ENCODE measurements at places on chromosomes 6 and 20.

GRCh38 chr20:35620818-35621559 lies 5.4 kb downstream of the SPAG4 start:
- DNase-seq: no peak

- no peak for DNase-seq
Observed at GRCh38 chr20:16273812-16274555, 299.3 kb downstream of the KIF16B start.

DNA sequence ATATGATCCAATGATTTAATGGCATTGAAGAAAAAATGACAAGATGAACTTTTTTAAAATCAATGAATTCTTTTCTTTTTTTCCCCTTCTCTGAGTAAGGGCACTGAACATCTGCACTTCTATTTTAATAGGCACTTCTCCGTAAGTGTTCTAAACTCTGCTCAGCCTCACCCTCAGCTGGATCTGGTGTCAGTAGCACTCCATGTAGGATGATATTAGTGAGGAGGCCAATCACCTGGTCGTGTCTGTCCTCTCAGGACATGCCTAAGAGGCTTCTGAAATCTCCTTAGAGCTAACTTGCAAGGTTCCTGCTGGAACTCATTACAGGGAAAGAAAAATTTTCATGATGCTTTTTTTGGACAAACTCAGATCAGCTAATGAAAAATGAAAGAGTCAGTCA lies 148.6 kb upstream of the MLIP start:
- no peak for DNase-seq

- peak; percentile 66 for DNase-seq
Observed at GRCh38 chr20:63686492-63687321, 9.7 kb upstream of the TNFRSF6B start.

DNA sequence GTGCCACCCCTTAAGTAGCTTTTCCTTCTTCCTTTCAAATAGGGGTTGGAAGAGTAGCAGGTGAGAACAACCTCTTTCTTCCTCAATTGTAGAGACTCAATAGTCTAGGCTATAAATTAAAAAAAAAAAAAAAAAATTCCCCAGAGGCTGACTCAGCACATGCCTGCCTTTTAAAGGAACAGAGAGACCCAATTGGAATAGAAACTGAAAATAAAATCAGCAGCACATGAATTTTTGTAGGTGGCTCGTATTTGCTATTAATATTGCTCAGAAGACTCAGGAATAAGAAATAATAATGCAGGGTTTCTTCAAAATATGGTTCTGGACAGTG lies 19.3 kb downstream of the TOP1 start:
- no peak for DNase-seq

GRCh38 chr6:71406865-71407860 lies 118.6 kb downstream of the OGFRL1 start:
- no peak for DNase-seq

DNA sequence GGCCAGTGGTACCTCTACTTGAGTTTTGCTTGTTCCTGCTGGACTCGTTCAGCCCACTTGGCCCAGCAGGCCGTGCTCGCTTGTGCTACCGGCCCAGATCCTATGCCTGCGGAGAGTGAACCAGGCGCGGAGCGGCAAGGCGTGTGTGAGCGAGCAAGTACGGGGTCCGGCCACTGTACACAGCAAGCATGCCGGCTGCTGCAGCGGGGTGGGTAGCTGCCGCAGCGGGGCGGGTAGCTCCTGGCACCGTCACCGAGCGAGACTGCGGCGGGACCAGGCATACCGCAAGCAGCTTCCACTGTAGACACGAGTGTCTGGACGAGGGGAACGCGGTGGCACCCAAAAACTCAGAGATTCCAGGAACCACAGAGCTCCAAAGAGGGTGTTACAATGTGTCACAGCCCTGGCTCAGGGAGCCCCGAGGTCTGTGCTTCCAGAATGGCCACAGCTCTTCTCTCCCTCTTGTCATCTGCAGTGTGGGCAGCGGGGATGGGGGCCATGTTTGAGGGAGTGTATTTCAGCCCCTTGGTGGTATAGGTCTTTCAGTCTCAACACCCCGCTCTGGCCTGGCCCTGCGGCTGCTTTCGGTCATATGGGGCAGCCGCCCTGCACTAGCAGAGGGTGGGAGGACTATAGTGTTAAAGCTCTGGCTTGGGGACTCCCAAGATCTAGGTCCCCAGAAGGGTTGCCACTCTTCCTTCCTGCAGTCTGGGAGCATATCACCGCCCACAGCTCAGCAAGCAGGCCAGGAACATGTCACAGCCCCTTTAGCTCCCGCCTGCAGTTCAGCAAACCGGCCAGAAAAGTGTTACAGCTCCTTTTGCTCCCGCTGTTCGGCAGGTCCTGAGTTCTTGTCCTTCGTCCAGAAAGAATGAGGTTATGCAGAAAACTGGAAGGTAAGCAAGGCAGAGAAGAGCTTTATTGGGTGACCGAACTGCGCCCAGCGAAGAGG lies 6.1 kb upstream of the RWDD1 start:
- peak; percentile 29 for DNase-seq

DNA sequence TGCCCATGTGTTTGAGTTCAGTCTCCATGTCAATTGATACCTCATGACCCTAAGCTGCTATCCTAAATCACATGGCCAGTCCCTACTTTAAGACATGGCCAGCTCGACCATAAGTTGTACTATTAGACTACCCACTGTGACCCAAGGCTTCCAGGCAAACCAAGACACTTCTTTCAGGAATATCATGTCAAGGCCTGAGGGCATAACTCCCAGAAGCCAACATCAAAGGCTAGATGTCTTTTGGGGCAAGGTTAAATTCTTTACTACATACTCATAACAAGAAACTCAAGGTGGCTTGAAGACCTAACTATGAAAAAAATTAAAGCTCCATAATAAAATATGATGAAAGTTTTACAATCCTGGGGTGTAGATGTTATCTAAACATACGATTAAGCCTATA lies 228.3 kb upstream of the PRND start:
- DNase-seq: no peak

DNA sequence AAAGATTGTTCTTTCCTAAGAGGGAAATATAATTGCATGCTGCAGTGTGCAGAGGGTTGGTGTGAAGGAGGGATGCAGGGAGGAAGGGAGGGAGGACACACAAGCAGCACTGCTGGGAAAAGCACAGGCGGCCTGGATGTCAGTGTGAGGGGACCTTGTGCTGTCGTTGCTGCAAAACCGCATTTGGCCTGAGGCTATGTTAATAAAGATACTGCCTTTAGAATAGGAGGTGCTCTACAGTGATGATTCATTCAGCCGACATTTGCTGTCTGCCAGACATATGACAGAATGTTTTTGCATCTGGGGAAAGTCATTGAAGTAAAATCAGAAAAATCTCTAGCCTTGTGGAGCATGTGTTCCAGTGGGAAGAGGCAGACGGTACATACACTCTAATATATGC lies 50.5 kb upstream of the TRIM26 start:
- no peak for DNase-seq

DNA sequence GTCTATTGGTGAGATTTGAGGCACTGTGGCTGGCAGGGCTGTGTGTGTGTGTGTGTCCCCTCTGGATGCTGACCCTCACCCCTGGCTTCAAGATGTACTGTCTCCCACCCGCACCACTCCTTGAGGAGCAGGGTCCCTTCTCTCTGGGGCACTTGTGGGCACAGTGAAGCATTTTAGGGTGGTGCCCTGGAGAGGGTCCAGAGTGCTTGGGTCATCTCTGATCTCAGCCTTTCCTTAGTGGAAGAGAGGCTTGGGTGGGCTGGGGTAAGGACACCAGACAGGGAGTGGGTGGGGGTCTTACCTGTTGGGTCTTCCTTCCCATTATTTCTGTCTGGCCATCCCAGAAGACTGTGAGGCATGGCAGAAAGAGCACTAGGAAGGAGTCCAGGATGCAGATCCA lies 66.1 kb downstream of the EFCAB8 start:
- no peak for DNase-seq

DNA sequence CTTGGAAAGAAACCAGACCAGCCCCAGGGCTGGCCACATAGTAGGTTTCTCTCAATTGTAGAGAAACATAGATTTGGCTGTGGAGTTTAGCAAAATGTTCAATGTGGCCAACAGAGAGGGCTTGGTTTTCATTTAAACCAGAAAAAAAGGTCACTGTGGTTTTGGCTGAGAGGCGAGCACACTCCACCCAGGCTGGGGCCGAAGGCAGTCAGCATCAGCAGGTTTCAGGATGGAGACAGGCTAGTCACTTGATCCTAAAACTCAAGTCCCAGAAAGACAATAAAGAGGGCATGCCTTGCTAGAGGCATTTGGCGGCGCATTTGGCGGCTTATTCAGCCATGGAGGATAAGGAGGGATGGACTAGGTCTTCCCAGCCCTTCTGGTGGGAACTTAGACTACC lies 73.1 kb downstream of the PRND start:
- no peak for DNase-seq

GRCh38 chr6:89487864-89488263 lies 54.9 kb downstream of the ANKRD6 start:
- no peak for DNase-seq

DNA sequence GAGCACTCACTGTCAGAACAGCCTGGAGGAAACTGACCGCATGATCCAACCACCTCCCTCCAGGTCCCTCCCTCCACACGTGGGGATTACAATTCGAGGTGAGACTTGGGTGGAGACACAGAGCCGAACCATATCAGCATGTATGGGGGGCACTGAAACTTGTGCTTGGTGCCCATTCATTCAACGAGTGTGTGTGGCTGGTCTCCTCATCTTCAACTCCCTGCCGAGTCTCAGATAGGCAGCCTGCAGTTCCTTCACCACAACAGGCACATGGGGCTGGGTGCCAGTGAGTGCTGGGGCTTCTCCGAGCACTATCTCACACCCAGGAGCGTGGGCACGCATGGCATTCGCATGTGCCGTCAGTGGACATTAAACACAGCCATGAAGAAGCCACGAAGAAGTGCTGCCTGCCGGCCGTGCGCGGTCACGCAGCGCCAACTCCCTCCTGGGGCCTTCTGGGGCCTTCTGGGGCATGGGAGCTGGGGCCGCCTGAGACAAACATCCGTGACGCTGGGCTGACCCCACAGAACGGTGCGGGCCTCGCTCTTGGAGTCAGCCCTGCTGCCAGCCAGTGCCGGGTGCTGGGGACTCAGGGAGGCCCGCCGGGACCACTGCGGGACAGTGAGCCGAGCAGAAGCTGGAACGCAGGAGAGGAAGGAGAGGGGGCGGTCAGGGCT lies 714 bp upstream of the RTEL1 start:
- DNase-seq: no peak

- no peak for DNase-seq
Observed at GRCh38 chr6:117265410-117266256, at the start of gene VGLL2. Gene VGLL2 (plus strand): TSS chr6:117265558. CDS start chr6:117265764, 206 bp downstream.

- no peak for DNase-seq
Observed at GRCh38 chr20:17595856-17596255, 26.0 kb downstream of the DSTN start.

- no peak for DNase-seq
Observed at GRCh38 chr20:5734602-5735001, 15.6 kb upstream of the SHLD1 start.

GRCh38 chr6:137623293-137623692 lies 129.1 kb upstream of the OLIG3 start:
- no peak for DNase-seq

GRCh38 chr6:273551-274058 lies 18.7 kb upstream of the DUSP22 start:
- DNase-seq: no peak

- DNase-seq: peak; percentile 29
Observed at GRCh38 chr6:166512567-166512966, 73.9 kb downstream of the RAMACL start.

- DNase-seq: no peak
Observed at GRCh38 chr20:24780674-24781417, 168.2 kb upstream of the CST7 start.

- DNase-seq: no peak
Observed at GRCh38 chr6:162251257-162251656, 476.3 kb downstream of the PRKN start.

DNA sequence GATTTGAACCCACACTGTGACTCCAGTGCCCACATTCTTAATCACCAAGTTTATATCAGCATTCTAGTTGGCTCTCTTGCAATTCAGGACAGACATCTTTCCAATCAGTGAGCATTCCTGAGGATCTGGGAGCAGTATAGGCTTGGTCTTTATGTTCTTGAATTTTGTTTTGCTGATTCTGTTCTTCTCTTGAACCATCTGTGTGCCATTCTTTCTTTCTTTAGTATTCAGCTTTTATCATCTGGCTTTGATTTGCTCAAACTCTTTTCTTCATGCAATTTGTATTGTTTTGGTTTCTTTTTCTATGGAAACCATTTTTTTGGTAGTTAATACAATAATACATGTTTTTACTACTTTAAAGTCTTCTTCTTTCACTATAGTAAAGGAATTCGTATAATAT lies 162.4 kb downstream of the CD109 start:
- no peak for DNase-seq

GRCh38 chr6:105326216-105326615 lies 76.7 kb downstream of the PREP start:
- no peak for DNase-seq

- DNase-seq: no peak
Observed at GRCh38 chr6:152356662-152357061, 280.5 kb downstream of the SYNE1 start.

DNA sequence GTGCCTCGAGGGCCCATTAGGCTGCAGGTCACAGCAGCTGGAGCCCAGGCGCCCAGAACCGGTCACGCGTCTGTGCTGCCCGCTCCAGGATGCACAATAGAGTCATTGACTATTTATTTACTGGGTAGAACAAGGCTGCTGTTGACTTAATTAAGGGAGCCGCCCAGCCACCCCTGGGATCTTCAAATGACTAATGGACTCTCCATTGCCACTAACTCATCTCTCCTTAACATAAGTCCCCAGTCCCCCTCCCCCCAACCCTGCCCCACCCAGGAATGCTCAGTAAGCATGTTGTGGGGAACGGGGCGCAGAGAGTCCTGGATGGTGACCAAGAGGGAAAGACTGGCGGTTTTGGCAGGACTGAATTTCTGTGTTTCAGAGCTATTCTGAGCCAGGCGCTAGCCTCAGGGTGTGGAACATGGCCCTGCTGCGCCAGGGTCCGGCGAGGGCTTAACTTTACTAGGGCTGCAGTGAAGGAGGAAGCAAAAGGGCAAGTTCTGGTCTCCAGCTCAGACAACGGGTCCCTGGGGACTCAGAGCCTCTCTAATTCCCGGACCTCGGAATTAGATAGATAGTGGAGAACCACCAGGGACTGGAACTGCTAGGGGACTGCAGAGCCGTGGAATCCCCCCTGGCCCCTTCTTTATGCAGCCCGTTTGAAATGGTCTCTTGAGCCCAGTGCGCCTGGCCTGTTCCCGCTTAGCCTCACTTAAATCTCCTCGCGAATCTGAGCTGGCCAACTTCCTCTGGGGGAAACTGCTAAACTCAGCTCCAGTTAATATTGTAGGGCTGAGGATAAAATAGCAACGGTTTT lies 1.5 kb upstream of the GRIK2 start:
- no peak for DNase-seq

- no peak for DNase-seq
Observed at GRCh38 chr6:10531942-10532341, 10.8 kb downstream of the GCNT2 start.

GRCh38 chr6:152723398-152723797 lies 25.7 kb downstream of the MYCT1 start:
- no peak for DNase-seq

DNA sequence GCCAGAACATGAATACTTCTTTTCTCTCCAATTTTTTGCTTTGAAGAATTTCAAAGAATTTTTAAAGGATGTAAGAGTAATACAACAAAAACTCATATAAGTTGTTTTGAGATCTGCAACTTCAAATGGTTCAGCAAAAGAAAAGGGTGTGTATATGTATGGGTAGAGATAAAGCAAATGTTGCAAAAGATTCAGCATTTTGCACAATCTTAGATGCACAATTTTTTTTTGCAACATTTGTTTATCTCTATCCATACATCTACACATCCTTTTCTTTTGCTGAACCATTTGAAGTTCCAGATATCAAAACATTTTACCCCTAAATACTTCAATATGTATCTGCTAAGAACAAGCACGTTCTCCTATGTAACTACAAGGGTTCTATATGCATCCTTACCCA lies 47.4 kb upstream of the FAM83C start:
- no peak for DNase-seq
